ENCODE measurements at places on chromosomes 13 and 19. TPM values are rescaled to one million over a fixed set of nuclear protein-coding genes. Genes with fewer than 3 reads are reported as not detected.
A peak's percentile ranks its signal among the peaks of the same experiment; 100 is the strongest.

- DNase-seq, result no peak
- no peaks in the 10 kb centered on the region for H3K27me3 ChIP-seq
- no peak overlapping the region for H3K4me3 ChIP-seq
These were observed 42.6 kb downstream of the ZNF527 start for GRCh38 chr19:37413313-37414084.

GRCh38 chr19:48500830-48501493 lies 10.7 kb downstream of the LMTK3 start:
- no peak for DNase-seq
- peaks cover 19% of the 10 kb centered on the region for H3K27me3 ChIP-seq
- H3K4me1 ChIP-seq, result peaks cover 21% of the 10 kb centered on the region
- no peak overlapping the region for H3K27ac ChIP-seq
- H3K36me3 ChIP-seq, result no peaks in the 10 kb centered on the region
- peak overlapping the region; percentile 57 for H3K4me3 ChIP-seq

DNA sequence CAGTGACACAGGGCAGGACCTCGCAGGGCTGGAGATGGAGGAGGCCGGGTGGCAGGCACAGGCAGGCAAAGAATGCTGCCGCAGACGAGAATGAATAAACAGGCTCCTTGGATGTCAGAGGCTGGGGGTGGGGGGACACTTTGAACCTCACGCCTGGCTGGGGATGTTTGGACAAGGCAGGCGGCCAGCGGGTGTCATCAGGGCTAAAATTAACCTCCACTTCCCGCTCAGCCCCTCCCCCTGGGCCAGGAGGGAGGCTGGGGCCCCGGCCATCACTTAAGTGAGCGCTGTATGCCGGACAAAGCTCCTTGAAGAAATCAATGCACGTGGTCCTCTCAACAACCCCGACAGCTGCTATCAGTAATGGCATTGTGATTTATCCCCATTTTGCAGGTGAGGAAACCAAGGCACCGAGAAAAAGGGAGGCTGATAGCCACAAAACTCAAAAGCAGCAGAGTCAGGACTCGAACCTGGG lies 10.3 kb upstream of the FUT5 start:
- no peak overlapping the region for H3K27ac ChIP-seq
- no peak overlapping the region for H3K4me3 ChIP-seq
- H3K4me1 ChIP-seq, result no peaks in the 10 kb centered on the region
- H3K27me3 ChIP-seq, result peaks cover 3% of the 10 kb centered on the region
- no peak for DNase-seq

GRCh38 chr13:113022745-113023574 lies 53.9 kb downstream of the MCF2L start:
- H3K27ac ChIP-seq, result no peak overlapping the region
- no peaks in the 10 kb centered on the region for H3K36me3 ChIP-seq
- no peaks in the 10 kb centered on the region for H3K27me3 ChIP-seq
- no peaks in the 10 kb centered on the region for H3K4me1 ChIP-seq

DNA sequence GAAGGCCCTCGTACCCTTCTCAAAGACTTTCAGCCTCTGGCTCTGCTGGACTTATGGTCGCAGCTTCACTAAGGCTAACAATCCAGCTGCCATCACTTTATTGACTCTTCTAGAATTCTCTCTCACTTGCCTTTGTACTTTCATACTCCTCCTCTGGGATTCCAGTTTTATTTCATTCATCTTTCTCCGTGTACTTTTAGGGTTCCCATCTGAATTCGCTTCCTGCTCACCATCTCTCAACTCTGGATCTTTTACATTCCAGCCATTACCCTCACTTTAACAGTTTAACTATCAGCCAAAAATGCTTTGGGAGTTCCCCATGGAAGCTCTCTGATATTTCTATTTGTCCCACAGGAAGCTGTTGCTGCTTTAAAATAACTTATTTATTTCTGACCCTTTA lies 149.3 kb upstream of the KL start:
- H3K27me3 ChIP-seq, result no peaks in the 10 kb centered on the region
- H3K36me3 ChIP-seq, result no peaks in the 10 kb centered on the region
- no peaks in the 10 kb centered on the region for H3K4me1 ChIP-seq
- DNase-seq, result no peak

The ZNF431 gene
- total RNA-seq, result 20.5 TPM

GRCh38 chr19:31071136-31071855 lies 277.9 kb downstream of the TSHZ3 start:
- H3K4me1 ChIP-seq, result no peaks in the 10 kb centered on the region
- peaks cover 23% of the 10 kb centered on the region for H3K27me3 ChIP-seq
- H3K27ac ChIP-seq, result no peak overlapping the region
- H3K36me3 ChIP-seq, result no peaks in the 10 kb centered on the region

The MAMSTR gene
- total RNA-seq, result 0.88 TPM

- no peak overlapping the region for H3K4me3 ChIP-seq
- H3K36me3 ChIP-seq, result peaks cover 9% of the 10 kb centered on the region
- no peak overlapping the region for H3K27ac ChIP-seq
- peaks cover 17% of the 10 kb centered on the region for H3K4me1 ChIP-seq
- DNase-seq, result no peak
These were observed 14.7 kb downstream of the ATP11A start for GRCh38 chr13:112704308-112705145.

The GRIK5 gene
- total RNA-seq, result 0.68 TPM

The MEGF8 gene
- total RNA-seq, result 4.7 TPM

DNA sequence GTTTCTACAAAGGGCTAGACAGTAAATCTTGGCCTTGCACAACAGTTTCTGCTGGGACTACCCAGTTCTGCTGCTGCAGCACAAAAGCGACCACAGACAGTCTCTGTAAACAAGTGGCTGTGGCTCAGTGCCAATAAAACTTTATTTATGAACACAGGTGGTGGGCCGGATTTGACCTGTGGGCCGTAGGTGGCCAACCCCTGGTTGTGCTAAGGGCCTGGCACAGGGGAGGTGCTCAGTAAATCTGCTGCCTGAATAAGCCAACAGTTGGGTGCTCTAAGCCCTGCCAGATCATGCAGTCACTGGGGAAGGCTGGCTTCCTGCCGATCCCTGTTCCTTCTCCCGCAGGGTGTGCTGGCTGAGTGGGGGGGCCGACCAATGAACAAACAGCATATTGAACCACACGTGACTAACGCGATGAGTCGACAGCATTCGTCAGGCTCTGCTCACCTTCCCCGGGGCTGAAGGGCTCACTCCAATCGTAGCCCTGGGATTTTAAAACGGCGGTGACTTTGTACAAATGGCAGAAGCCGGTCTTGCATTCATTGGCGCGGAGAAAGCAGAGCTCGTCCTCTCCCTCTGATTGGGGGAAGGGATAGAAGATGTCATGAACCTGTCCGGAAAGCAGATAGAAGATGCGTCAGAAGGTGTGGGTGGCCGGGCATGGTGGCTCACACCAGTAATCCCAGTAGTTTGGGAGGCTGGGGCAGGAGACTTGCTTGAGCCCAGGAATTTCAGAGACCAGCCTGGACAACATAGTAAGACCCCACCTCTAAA lies 24.3 kb upstream of the MYDGF start:
- no peaks in the 10 kb centered on the region for H3K27me3 ChIP-seq
- no peaks in the 10 kb centered on the region for H3K4me1 ChIP-seq
- H3K4me3 ChIP-seq, result no peak overlapping the region

The F2RL3 gene
- 0.13 TPM for total RNA-seq

The LGALS7B gene
- total RNA-seq, result not detected

DNA sequence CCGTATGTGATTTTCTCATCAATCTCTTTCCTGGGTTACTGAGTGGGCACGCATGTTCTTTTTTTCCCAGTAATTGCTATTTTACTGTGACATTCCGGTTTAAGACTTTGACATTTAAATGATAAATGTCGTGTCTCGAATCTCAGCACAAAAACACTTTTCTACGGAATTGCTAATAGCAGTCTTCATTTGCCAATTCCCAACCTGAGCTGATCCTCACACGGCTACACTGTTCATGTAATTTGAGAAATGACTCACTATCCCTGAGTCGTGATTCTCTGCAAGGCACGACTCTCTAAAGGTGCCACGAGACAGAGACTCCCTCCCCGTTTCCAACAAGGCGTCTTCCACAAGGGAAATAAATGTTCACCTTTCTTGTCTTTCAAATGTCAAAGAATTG lies 88.7 kb upstream of the USP29 start:
- no peak overlapping the region for H3K27ac ChIP-seq
- H3K4me1 ChIP-seq, result no peaks in the 10 kb centered on the region
- H3K4me3 ChIP-seq, result no peak overlapping the region
- H3K36me3 ChIP-seq, result peaks cover 3% of the 10 kb centered on the region
- DNase-seq, result no peak

The CD22 gene
- total RNA-seq, result 0.63 TPM

- no peak overlapping the region for H3K4me3 ChIP-seq
- H3K27me3 ChIP-seq, result no peaks in the 10 kb centered on the region
- no peak overlapping the region for H3K27ac ChIP-seq
- peaks cover 37% of the 10 kb centered on the region for H3K4me1 ChIP-seq
These were observed 22.8 kb upstream of the UPF3A start for GRCh38 chr13:114258589-114258988.

The TICAM1 gene
- 25.9 TPM for total RNA-seq

DNA sequence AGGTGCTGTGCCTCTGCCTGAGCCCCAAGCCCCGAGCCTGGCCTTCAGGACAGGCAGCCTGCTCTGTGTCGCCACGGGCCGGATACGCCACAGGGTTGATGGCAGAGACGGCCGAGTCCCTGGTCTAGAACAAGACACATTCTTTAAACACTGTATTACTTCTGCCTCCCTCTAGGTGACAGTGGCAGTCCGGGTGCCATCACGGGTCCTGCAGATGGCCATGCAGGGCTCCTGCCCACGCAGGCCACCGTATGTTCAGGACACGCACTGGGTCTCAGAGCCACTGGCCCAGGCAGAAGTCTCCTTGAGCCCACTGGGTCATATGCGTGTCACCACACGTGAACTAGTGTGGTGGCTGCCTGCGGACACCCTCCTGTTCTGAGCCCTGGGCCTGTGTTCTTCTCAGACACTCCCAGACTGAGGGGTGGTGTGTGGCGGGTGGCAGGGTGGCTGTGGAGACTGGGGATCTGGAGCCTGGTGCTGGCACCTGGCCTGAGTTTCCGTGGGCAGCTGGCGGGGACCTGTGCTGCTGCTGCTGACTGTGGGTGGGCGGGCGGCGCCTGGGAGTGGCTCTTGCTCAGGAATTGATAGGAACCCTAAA lies 4.4 kb downstream of the PLEKHJ1 start:
- peaks cover 31% of the 10 kb centered on the region for H3K36me3 ChIP-seq
- no peaks in the 10 kb centered on the region for H3K27me3 ChIP-seq
- DNase-seq, result no peak
- H3K27ac ChIP-seq, result no peak overlapping the region
- H3K4me1 ChIP-seq, result peaks cover 29% of the 10 kb centered on the region

GRCh38 chr19:5250127-5250659 lies 90.4 kb downstream of the PTPRS start:
- no peaks in the 10 kb centered on the region for H3K4me1 ChIP-seq
- H3K27me3 ChIP-seq, result no peaks in the 10 kb centered on the region
- H3K36me3 ChIP-seq, result no peaks in the 10 kb centered on the region
- no peak for DNase-seq

DNA sequence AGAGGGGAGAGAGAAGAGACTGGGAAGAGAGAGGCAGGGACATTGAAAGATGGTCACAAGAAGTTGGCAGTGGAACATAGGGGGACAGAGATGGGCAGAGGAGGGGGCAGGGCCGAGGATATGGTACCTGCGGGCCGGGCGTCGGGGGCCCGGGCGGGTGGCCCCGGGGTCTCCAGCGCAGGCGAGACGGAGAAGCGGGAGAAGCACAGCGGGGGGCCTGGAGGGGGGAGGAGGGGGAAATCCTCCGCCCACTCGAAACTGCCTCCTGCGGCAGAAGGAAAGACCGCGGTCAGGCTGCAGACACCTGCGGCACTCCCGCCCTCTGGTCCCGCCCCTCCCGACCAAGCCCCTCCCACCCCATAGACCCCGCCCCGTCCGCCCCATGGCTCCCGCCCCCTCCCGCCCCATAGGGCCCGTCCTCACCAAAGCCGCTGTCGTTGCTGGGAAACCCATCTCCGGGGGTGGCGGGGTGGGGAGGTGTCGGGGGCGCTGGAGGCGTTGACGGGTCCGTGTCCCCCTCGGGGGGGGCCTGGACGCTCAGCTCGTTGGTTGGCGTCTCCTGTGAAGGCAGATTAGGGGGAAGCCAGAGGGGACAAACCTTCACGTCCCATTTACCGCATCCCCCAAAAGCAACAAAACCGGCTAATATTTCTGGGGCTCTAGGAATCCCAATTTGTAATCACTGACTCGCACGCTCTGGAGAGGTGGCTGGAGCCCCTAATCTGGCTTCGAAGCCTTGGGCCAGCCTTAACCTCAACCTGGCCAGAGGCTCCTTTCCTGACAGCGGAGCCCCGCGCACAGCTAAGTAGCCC lies 20.4 kb downstream of the LMTK3 start:
- H3K36me3 ChIP-seq, result no peaks in the 10 kb centered on the region
- peaks cover 46% of the 10 kb centered on the region for H3K27me3 ChIP-seq
- peak; percentile 61 for DNase-seq
- no peak overlapping the region for H3K27ac ChIP-seq
- no peak overlapping the region for H3K4me3 ChIP-seq

The CYP4F8 gene
- total RNA-seq, result not detected

GRCh38 chr19:16180611-16181010 lies 4.6 kb upstream of the FAM32A start:
- peaks cover 16% of the 10 kb centered on the region for H3K4me1 ChIP-seq
- peaks cover 5% of the 10 kb centered on the region for H3K36me3 ChIP-seq
- no peak overlapping the region for H3K27ac ChIP-seq
- no peak for DNase-seq

DNA sequence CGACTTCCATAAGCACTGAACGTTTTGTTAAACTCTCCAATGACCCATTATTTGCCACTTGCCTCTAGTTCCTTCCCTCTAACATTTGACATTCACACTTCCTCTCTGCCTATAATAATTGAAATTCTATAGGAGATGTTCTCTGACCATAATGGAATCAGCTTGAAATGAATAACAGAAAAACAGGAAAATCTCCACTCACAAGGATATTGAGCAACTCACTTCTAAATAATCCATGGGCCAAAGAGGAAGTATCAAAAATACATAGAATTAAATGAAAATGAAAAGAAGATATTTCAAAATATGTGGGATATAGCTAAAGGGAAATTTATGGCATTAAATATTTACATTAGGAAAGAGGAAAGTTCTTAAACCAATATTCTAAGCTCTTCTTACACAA lies 3.4 kb upstream of the FCGBP start:
- no peaks in the 10 kb centered on the region for H3K27me3 ChIP-seq
- DNase-seq, result no peak
- H3K36me3 ChIP-seq, result peaks cover 17% of the 10 kb centered on the region
- no peak overlapping the region for H3K4me3 ChIP-seq
- H3K27ac ChIP-seq, result no peak overlapping the region

DNA sequence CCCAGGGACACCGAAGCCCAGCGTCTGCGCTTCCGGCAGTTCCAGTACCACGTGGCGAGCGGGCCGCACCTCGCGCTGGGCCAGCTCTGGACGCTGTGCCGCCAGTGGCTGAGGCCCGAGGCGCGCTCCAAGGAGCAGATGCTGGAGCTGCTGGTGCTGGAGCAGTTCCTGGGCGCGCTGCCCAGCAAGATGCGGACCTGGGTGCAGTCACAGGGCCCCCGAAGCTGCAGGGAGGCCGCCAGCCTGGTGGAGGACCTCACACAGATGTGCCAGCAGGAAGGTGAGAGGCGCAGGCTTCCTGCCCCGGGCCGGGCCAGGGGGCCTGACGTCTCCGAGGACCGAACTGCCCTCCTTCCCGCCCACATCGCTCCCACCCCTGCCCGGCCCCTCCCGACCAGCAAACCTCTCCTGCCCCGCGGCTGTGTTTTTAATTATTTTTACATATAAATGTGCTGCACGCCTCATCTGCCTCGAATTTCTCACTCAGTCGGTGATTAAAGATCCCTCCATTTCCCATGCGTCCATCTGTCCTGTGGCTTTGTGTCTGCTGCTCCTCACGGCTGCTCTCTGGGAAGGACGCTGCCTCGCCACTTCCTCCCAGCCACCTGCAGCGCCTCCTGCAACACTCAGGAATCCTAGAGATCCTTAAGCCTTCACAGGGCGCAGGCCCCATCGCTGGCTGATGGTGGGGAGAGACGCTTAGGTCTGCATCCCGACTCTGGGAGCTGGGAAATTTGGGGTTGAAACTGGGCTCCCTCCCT lies 4.3 kb downstream of the ZSCAN1 start:
- no peaks in the 10 kb centered on the region for H3K4me1 ChIP-seq
- no peak overlapping the region for H3K4me3 ChIP-seq
- no peak for DNase-seq
- no peaks in the 10 kb centered on the region for H3K27me3 ChIP-seq

The SWSAP1 gene
- 2.6 TPM for total RNA-seq
